ENCODE measurements at places on chromosomes 2 and 18. TPM values are rescaled to one million over a fixed set of nuclear protein-coding genes. Genes with fewer than 3 reads are reported as not detected.

DNA sequence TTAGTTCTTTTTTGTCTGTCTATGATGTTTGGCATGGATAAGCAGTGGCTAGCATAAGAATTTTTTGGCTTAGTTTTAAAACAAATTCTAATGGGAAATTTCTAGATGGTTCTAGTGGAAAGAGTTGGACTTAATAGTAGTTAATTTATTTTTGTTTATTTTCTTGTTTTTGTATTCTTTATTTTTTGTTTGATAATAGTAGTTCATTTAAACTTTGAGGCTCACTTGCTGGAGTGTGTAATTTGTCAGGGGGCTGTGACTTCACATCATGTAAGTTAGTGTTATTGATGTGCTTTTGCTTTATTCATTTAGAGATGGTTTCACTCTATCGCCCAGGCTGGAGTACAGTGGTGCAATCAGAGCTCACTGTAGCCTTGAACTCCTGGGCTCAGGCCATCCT, 43.7 kb upstream of the KLF11 start:
- DNase-seq = no peak

- DNase-seq = no peak
Measured at GRCh38 chr2:88081924-88082608, 14.4 kb downstream of the SMYD1 start.

DNA sequence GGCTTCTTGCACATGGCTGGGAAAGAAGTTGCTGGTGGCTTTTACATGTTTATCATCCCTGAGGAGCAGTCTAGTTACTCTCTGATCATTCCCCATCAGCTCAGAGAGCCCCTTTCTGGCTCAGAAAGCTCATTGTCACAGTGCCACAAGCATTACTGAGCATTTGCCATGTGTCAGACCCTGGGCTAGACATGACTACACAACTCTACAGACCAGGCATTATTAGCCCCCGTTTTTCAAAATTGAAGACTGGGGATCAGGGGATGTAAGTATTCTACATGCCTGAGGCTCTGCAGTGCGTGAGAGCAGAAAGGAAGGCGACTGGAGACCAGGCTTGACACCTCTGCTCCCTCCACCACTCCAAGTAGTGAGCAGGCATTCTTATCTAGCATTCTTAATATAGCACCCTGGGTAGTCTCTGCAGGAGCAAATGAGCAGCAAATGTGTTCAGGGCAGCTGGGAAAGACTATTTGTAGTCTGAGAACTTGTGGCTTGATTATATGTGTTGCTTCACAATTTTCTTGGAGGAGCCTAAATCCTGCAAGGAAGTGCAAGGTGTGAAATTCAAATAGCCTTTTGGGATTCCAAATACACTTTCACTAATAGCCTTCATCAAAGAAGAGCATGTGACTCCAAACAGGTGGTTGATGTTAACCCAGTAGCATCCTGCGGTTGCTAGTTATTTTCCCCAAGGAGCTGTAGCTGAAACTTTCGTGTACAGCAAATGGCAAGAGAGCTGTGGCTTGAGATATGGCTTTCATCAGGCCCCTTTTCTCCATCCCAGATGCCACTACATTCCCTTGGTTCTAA, 143.2 kb downstream of the DDX1 start:
- DNase-seq = no peak

The SERPINB11 gene
- not detected for total RNA-seq
